ENCODE measurements at places on chromosomes 5 and 9.
A peak's percentile ranks its signal among the peaks of the same experiment; 100 is the strongest.

GRCh38 chr9:97364769-97365490 lies 47.0 kb upstream of the TDRD7 start:
- DNase-seq: no peak

- no peak for DNase-seq
Observed at GRCh38 chr5:6180231-6180872, 198.0 kb downstream of the MED10 start.

- no peak for DNase-seq
Observed at GRCh38 chr9:13331320-13331719, 51.8 kb upstream of the MPDZ start.

- peak; percentile 54 for DNase-seq
Observed at GRCh38 chr9:128276574-128277270, 646 bp downstream of the SWI5 start.

DNA sequence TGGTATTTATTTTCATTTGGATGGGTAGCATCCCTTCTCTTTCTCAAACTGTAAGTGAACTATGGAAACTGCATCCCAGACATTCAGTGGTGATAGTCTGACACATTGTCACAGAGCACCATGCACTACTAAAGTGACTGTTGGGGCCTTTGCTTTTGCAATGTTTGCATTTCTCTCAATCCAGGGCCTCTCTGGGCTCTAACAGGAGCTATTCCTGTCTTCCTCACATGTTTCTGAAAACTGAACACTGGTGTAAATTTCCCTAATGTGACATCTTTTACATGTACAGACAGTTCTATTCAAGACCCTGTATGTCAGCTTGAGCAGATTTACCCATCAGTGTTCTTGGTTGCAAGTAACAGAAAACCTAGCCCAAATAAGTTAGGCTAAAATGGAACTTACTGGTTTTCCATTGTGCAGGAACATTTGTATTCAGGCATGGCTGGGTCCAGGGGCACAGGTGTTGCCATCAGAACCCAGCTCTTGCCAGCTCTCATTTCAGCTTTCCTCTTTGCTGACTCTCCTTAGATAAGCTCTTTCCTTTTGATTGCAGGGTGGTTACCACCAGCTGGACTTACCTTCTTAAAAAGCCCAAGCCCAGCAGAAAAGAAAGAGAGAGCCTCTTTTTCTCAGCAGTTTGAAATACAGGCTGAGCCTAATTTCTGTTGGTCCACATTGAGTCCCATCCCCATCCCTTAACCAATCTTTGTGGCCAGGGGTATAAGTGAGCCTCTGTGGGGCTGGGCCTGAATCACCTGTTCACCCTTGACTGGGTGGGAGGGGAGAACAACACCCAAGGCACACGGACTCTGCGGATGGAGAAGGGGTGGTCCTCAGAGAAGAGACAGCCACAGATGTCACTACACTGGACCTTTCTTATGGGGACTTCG lies 234.3 kb downstream of the NR3C1 start:
- DNase-seq: no peak
